ENCODE measurements at places on chromosomes 7 and 10.

- DNase-seq = no peak
Measured at GRCh38 chr7:139726485-139726869, 51.3 kb downstream of the HIPK2 start.

- peak; percentile 23 for DNase-seq
Measured at GRCh38 chr7:43454936-43455518, 127.9 kb upstream of the STK17A start.

DNA sequence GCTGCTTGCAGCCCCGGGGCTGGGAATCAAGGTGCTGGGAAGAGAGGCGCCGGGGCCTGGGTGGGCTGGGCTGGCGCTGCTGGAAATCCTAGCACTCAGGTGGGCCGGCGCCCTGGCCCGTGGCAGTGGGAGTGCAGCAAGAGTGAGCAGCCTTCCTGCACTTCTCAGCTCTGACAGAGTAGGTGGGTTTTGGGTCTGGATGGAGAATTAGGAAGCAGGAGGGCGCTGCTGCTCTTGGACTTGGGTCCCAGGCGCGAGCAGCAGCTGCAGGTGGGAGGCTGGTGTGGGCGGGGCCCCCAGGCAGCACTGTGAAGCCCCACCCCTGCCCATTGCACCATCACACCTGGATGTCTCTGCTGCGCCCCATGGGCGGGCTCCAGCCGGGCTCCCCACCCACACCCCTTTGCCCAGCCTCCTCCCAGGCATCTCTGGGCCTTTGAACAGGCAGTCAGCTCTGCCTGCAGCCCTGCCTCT, 6.0 kb downstream of the BRI3 start:
- peak; percentile 38 for DNase-seq

GRCh38 chr7:24346129-24346528, 62.1 kb downstream of the NPY start:
- no peak for DNase-seq

DNA sequence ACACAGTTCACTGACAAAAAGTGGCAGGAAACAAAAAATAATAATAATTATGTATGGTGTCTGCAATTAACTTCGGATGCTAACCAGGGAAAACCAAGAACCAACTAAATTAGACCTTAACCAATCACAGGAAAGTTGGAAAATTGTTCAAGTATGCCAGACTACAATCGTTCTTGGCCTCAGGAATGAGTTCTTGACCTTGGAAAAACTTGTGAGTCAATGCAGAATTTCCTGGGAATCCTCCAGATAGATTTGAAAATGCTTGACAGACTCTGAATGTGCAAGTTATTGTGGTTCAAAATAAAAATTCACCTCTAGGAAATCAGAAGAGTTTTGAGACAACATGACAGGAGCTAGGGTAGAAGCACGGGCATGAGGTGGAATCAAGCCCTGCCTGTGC, 171.5 kb downstream of the C7orf25 start:
- no peak for DNase-seq

DNA sequence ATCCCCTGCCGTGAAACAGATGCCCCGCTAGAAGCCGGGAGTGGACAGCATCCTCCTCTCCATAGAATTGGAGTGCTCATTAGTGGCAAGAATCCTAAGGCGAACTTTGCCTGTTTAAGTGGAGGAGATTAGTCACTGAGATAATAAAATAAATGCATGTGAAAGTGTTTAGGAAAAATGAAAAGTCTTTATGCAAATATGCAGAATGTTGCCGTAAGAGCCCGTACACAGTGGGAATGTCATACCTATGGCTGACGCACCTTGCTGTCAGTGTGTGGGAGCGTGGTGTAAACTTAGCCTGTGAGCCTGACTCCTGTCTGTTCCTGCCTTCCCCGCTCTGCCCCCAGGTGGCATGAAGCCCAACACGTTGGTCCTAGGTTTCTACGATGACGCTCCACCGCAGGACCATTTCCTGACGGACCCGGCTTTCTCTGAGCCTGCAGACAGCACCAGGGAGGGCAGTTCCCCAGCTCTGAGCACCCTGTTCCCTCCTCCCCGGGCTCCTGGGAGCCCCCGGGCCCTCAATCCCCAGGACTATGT, 1.7 kb upstream of the TRIP6 start:
- DNase-seq = no peak

GRCh38 chr10:127157089-127157488, 39.3 kb downstream of the INSYN2A start:
- no peak for DNase-seq
